Natural killer cell (primary cell): ENCODE measurements at places on chromosomes 7 and 10. TPM values are rescaled to one million over a fixed set of nuclear protein-coding genes. Genes with fewer than 3 reads are reported as not detected.

Gene LIPF
- not detected for total RNA-seq

GRCh38 chr7:87797395-87797794 is 78.8 kb downstream of the SLC25A40 start:
- no peaks in the 10 kb centered on the region for H3K4me1 ChIP-seq
- H3K4me3 ChIP-seq: no peak overlapping the region
- H3K27me3 ChIP-seq: no peaks in the 10 kb centered on the region
- no peak overlapping the region for H3K27ac ChIP-seq
- DNase-seq: no peak

- peaks cover 15% of the 10 kb centered on the region for H3K4me1 ChIP-seq
- no peak overlapping the region for H3K27ac ChIP-seq
- H3K36me3 ChIP-seq: no peaks in the 10 kb centered on the region
- no peak for DNase-seq
Measured at GRCh38 chr7:157017603-157018327, 7.3 kb upstream of the MNX1 start.

Gene TMEM213
- not detected for total RNA-seq

Gene DTX2
- total RNA-seq: 40.5 TPM

DNA sequence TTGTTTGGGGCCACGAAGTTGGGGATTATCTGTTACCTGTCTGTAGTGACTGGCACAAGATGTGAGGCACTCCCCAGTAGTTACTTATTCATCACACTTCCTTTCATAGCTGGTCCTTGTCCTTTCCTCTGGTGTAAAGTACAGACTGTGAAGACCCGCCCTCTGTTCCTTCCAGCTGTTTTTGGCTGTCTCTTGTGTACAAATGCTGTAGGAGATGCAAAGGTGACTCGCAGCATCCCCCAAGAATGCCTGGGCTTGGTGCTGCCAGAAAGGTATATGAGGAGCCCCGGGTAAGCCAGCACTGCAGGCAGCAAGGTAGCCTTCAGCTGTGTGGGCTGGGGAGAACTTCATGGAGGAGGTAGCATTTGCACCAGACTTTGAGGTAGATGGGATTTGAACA is 236.6 kb downstream of the EBF3 start:
- no peak for DNase-seq
- no peaks in the 10 kb centered on the region for H3K27me3 ChIP-seq
- H3K4me3 ChIP-seq: no peak overlapping the region
- no peaks in the 10 kb centered on the region for H3K4me1 ChIP-seq
- no peaks in the 10 kb centered on the region for H3K36me3 ChIP-seq
- no peak overlapping the region for H3K27ac ChIP-seq

DNA sequence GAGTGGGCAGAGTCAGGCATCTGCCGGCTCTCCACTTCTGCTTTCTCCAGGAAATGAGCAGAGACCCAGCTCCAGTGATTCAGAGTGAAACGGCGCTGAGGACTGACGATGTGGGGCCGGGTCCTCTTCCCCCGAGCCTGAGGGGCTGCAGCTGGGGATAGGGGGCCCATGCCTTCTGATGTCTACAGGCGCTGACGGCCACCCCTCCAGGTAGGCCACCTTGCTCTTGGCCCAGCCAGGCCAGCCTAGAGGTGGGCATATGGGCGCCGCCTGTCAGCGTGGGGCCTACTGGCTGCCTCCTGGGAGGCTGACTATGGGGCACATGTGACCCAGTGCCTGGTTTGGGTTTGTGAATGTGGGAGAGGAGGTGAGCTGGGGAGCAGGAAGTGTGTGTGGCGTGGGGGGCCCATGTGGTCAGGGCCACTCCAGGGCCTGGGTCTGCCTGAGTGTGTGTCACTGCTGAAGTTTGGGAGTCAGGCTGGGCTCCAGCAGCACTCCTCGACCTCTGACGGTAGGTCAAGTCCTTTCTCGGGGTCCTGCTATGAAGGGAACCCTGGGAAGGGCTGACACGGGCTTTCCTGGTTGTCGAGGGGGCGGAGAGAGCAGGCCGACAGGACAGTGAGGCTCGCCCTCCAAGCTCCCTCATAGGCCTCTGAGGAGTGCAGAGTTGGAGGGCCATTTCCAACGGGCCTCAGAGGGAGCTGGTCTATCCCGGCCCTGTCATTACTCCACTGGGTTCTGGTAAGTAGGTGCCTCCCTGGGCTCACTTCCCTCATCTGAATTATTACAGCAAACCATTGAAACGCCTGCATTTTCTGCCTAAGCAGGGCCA is at the start of gene WDFY4:
Gene WDFY4, plus strand, starts transcription at position 82 of the 832 bp plus-strand sequence. CDS start 24,860 bp downstream, outside the sequence.
- no peak for DNase-seq
- no peaks in the 10 kb centered on the region for H3K36me3 ChIP-seq
- peak within 1 kb of the TSS; percentile 87 for H3K27ac ChIP-seq

- DNase-seq: no peak
- no peaks in the 10 kb centered on the region for H3K27me3 ChIP-seq
- no peak overlapping the region for H3K27ac ChIP-seq
- peaks cover 9% of the 10 kb centered on the region for H3K4me1 ChIP-seq
- no peaks in the 10 kb centered on the region for H3K36me3 ChIP-seq
Measured at GRCh38 chr10:110811791-110812581, 59.7 kb upstream of the PDCD4 start.

DNA sequence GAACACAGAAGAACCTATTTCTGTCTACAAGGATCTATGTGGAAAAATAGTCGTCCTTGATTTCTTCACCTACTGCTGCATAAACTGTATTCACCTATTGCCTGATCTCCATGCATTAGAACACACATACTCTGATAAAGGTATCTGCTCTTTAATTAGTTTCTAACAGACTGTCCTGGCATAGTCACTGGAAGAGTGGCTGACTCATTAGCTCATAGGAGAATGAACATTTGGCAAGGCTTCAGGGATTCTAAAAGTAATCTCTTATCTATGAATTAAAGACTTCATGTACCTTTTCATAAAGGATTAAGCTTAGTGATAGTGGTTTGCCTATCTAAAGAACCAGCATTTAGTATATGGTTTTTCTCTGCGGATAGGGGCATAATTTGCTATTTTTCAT is 4.1 kb downstream of the NHLRC2 start:
- H3K27me3 ChIP-seq: no peaks in the 10 kb centered on the region
- peaks cover 16% of the 10 kb centered on the region for H3K4me1 ChIP-seq
- no peak for DNase-seq
- H3K27ac ChIP-seq: no peak overlapping the region
- peaks cover 34% of the 10 kb centered on the region for H3K36me3 ChIP-seq

- H3K4me3 ChIP-seq: no peak overlapping the region
- no peak overlapping the region for H3K27ac ChIP-seq
- no peaks in the 10 kb centered on the region for H3K36me3 ChIP-seq
- H3K4me1 ChIP-seq: no peaks in the 10 kb centered on the region
Measured at GRCh38 chr10:12438919-12439692, 89.8 kb downstream of the CAMK1D start.

GRCh38 chr10:22427101-22427500 is 81.8 kb downstream of the SPAG6 start:
- DNase-seq: no peak
- H3K27ac ChIP-seq: no peak overlapping the region
- no peak overlapping the region for H3K4me3 ChIP-seq
- H3K27me3 ChIP-seq: peaks cover 3% of the 10 kb centered on the region
- no peaks in the 10 kb centered on the region for H3K4me1 ChIP-seq
- H3K36me3 ChIP-seq: no peaks in the 10 kb centered on the region

Gene NRG3
- total RNA-seq: not detected

- DNase-seq: no peak
- H3K36me3 ChIP-seq: no peaks in the 10 kb centered on the region
Measured at GRCh38 chr7:4875391-4875790, 8.1 kb downstream of the RADIL start.

Gene AKR1C2
- total RNA-seq: not detected
